ENCODE measurements at places on chromosomes 3 and 15.
A peak's percentile ranks its signal among the peaks of the same experiment; 100 is the strongest.

GRCh38 chr3:195366200-195366925 lies 76.5 kb downstream of the ACAP2 start:
- DNase-seq: no peak

GRCh38 chr3:7737263-7737662 lies 764.4 kb upstream of the LMCD1 start:
- no peak for DNase-seq

GRCh38 chr3:160140756-160141155 lies 84.5 kb upstream of the C3orf80 start:
- no peak for DNase-seq

- DNase-seq: no peak
Observed at GRCh38 chr15:98866511-98866910, 141.1 kb downstream of the PGPEP1L start.

DNA sequence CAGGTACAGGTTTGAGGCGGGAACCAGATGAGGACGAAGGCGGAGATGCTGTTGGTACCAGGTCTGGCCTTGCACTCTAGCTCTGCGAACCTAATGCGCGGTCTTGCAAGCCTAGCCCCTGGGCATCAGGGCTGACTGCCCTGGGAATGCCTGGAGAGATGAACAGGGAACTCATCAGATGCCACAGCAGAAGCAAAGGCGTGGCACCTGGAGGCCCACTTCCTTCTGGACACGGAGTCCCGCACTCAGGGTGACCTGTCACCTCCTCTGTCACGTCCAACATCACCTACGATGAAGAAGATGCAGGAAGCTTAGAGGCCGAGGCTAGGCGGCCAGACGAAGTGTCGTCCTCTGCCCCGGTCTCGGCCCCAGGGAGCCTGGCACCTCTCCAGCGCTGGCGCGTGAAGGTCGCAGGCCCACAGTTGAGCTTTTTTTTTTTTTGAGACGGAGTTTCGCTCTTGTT lies 9.4 kb downstream of the RPLP1 start:
- DNase-seq: no peak

DNA sequence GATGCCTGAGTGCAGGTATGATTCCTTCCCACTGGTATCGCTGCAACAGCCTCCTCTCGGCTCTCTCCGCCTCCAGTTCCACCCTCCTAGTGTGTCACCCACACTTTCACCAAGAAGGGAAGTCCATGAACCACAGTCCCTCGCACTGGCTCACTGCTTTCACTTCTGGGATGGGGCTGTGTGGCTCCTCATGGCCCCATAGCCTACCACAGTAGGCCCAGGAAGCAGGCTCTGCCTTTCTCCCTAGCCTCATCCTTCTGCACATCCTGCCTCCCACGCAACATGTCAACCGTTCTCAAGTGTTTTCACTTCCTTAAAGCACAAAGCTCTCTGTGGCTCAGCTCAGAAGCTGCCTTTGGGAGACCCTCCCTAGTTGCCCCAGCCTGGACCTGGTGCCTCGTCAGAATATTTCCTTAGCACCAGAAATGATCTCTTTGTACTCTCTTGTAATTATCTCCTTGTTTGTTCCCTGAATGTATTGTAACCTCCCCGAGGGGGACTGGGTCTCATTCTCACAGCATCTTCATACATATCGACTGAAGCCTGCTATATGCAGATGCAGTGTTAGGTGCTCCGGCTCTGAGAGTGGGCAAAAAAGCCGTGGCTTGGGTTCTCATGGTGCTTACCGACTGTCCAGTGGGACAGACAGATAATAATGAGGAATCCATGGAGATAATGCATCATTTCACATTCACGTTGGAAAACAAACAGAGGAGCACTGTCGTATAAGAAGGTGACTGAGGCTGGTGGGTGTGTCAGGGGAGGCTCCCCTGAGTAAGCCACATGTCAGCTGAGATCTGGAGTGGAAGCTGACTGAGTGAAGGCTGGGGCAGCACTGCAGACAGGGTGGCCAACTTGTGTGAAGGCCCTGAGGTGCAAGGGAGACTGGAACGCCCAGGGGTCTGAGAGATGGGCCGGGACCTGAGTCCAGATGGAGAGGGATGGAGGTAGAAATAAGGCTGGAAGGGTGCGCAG lies 107.1 kb downstream of the DGKG start:
- peak; percentile 22 for DNase-seq

GRCh38 chr15:82159922-82160321 lies 102.6 kb downstream of the EFL1 start:
- no peak for DNase-seq

DNA sequence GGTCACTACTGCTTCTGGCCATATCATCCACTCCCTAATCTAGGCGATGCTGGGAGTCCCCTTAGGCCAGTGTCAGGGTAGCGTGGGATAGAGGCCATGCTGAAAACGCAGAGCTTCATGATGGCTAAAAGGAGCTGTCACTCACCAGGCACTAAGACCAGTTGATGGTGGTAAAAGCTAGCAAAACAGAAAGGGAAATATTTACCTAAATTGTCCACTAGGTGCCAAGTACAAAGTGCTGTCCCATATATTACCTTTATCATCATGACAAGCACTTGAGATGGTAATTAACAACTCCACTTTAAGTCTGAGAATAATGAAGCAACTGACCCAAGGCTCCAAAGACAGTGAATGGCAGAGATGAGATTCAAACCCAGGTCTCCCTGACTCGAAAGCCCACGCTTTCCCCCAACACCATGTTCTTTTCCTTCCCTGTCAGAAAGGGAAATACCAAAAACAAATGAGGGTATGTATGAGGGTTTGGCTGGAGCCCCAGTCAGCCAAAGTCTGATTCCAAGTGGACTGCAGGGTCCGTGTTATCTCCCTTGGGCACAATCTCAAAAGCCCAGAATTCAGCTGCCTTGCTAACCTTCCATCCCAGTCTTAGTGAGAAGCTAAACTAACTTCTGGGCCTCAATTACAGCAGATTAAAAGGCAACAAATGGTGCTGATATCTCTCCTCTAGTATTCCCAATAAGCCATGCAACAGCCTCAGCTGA lies 84.7 kb downstream of the RBPMS2 start:
- DNase-seq: no peak

GRCh38 chr15:31160297-31160696 lies 58.8 kb upstream of the TRPM1 start:
- DNase-seq: no peak

DNA sequence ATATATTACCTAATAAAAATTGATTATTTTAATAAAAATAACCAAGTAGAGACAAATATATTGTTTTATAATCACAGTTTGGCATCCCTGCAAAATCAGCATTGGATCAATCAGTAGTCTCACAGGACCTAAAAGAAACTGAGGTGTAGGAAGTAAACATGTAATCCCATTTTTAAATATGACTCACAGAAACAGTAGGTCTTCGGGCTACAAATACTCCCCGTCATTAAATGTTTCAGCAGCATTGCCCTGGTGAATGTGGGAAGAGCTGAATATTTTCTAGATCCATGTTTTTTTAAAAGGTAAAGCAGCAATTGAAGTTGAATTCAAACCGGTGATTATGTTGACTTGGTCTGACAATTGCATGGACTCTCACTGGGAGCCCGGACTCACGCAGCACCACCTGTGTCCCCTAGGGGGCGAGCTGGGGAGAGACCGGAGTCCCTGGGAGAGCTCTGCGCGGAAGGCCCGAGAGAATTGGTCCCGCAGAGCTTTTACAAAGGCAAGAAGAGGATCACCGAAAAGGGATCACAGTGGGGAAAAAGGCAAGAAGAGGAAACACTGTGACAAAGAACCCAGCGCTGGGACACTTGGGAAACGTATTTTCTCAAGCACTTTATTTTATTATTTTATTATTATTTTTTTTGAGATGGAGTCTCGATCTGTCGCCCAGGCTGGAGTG lies 17.2 kb upstream of the USP3 start:
- DNase-seq: no peak

- no peak for DNase-seq
Observed at GRCh38 chr3:190585805-190586630, 72.1 kb downstream of the IL1RAP start.

- no peak for DNase-seq
Observed at GRCh38 chr15:63061975-63062374, 19.4 kb downstream of the TPM1 start.

- no peak for DNase-seq
Observed at GRCh38 chr3:71351403-71352149, 232.0 kb downstream of the FOXP1 start.
